ENCODE measurements at places on chromosomes 2 and 18.

GRCh38 chr2:128159437-128159836, 68.4 kb downstream of the UGGT1 start:
- no peak for DNase-seq

DNA sequence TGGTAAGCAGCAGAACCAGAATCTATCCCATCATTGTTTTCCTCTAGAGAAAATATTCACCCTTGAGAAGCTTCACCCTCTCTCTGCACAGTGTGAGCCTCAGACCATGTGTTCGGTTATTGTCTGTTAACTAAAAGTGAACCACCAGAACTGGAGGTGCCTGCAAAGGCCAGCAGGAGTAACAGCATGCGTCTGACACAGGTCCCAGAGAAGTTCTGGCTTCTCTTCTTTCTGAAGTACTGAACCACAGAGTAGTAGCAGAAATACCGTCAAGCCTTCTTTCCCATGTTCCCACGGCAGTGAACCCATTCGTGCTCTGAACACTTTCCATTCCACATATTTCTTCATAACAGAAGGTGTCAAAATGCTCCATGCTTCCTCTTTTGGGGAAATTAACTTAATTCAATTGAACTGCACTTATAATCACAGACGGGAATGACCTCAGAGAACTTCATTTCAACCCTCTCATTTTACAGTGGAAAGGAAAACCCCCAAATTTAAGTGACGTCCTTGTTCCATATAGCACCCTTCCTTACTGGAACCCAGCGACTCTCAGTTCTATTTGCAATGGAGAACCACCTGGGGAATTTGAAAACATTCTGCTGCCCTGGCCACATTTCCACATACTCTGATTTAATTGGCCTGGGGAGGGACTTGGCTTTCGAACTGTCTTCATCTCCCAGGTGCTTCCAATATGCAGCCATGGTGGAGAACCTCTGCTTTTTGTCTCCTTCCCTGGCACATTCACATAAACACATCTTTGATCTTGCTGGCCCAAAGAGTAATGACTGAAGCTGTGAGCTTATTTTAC, 519.1 kb downstream of the RNF144A start:
- no peak for DNase-seq

GRCh38 chr2:60486067-60486466, 67.4 kb downstream of the BCL11A start:
- DNase-seq = no peak

DNA sequence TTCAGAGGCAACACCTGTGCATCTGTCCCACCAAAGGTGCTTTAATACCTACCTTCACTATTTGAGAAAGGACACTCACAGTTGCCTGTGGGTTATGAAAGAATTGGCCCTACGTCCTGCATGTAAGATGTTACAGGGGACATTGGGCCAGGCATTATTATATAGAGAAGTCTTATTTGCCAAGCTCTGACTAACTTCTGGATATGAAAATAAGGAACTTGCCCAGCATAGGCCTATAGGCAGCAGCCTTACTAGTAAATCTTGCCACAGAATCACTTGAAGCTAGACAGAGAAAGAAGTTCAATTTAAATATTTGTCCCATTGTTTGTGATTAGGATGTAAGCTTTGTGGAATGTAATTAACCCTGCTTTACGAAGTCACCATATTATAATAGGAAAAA, 41.7 kb downstream of the NLRC4 start:
- DNase-seq = no peak

DNA sequence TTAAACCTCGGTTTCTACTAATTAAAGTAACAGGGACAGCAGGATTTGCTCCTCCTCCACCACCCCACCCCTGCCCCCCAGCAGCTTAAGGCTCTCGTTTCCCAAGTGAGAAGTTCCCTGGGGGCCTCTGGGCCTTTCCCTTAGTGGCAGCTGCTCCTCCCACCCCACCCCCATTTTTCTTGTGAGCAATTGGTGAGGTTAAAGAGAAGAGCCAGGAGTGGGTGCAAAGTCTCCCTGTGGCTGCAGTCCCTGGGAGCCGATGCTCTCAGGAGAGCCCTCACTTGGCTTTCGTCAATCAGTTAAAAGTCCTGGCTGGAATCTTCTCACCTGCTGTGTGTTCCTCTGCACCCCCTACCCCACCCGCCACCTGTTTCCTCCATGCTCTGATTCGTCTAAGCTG, 48.7 kb upstream of the AGAP1 start:
- no peak for DNase-seq

All from AG20443 (cell line).